Right atrium auricular region (tissue), 2 donors: ENCODE measurements at places on chromosomes 2 and 18. TPM values are rescaled to one million over a fixed set of nuclear protein-coding genes. Genes with fewer than 3 reads are reported as not detected.

DNA sequence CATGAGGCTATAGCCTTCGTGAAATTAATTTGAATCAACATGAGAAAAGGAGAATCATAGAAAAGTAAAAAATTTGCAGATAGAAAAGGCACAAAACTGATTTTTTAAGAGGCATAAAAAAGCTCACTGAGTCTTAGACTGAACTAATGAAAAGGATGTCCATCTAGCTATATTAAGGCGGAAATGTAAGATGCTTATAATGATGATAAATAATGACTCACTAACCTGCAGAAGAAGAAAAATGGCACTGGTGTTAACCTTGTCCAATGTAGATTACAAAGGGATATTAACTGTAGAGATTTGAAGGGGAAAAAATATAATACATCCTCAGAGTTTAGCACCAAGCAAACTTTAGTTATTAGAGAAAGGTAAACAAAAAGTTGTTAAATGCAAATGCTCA lies 1098.0 kb upstream of the DDX18 start:
- H3K36me3 ChIP-seq: no peaks in the 10 kb centered on the region
- H3K4me3 ChIP-seq: no peak overlapping the region
- H3K27ac ChIP-seq: no peak overlapping the region

GRCh38 chr2:8327371-8328100 lies 354.3 kb upstream of the ID2 start:
- H3K4me1 ChIP-seq: no peaks in the 10 kb centered on the region
- H3K27ac ChIP-seq: no peak overlapping the region

DNA sequence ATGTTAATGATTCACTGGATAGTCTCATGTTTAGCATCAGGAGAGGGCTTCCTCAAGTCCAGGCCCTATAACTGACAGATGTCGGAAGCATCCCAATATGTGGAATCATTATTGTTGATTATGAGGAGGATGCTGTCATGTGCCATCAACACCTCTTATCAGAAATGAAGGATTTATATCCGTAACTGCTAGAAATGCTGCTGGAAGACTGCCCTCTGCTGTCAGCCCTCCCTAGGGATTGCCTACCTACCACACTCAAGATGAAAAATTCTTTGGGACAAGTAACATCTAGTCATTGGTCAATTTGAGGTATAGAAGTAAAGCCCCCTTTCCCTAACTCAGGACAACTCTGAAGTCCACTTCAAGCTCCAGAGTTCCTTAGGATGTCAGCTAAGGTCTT lies 1166.5 kb upstream of the NXPH2 start:
- DNase-seq: no peak
- no peak overlapping the region for H3K4me3 ChIP-seq
- no peaks in the 10 kb centered on the region for H3K27me3 ChIP-seq
- no peak overlapping the region for H3K27ac ChIP-seq
- no peaks in the 10 kb centered on the region for H3K36me3 ChIP-seq

- H3K27me3 ChIP-seq: no peaks in the 10 kb centered on the region
- no peaks in the 10 kb centered on the region for H3K4me1 ChIP-seq
- H3K36me3 ChIP-seq: no peaks in the 10 kb centered on the region
- DNase-seq: no peak
- H3K4me3 ChIP-seq: no peak overlapping the region
Measured at GRCh38 chr18:47331026-47331425, 79.6 kb upstream of the SKOR2 start.

DNA sequence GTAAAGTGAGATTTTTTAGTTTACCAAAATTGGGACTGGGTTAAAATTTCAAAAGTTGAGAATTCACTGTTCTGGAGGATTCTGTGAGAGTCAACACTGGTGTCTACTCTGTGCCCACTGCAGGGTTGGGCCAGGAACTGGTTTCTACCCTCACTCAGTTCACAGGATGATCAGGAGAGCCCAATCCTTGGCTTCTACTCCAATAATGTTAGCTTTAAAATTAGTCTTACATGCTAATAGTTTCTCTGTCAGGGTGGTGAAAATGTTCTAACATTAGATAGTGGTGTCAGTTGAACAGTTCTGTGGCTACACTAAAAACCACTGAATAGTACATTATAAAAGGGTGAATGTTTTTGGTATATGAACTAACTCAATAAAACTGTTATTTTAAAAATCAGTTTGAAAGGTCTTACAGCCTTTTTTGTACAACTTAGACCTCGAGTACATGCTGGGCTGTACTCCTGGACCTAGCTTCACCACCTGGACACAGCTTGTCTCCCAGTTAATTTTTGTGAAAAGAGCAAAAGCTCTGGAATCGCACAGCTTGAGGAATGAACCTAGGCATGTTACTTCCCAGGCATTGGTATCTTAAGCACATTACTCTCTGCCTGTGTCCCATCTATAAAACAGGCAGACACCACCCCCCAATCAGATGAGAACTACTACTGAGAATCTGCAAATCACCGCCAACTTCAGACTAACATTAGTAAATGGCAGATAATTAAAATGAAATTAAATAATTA lies 44.4 kb downstream of the ACVR1 start:
- no peaks in the 10 kb centered on the region for H3K4me1 ChIP-seq
- H3K4me3 ChIP-seq: no peak overlapping the region
- DNase-seq: no peak
- H3K27me3 ChIP-seq: no peaks in the 10 kb centered on the region
- H3K27ac ChIP-seq: peak overlapping the region; percentile 82
- H3K36me3 ChIP-seq: no peaks in the 10 kb centered on the region

DNA sequence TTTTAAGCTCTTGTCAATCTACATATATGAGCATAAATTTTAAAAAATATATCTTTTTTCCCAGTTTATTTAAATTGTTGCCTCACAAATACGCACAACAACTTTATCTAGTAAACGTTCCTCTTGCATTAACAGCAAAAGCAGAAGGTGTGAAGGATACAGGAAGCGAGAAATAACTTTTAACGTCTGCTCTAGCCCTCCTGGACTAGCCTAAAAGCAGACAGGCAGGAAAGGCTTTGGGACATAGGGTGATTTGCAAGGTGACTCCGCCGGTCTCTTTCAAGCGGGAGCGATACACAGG lies 434 bp upstream of the DUSP19 start:
- no peaks in the 10 kb centered on the region for H3K27me3 ChIP-seq
- H3K27ac ChIP-seq: peak overlapping the region; percentile 90

Gene MOCOS
- 0.11 TPM for total RNA-seq

Gene CHN1
- 4.1 TPM for total RNA-seq

Gene NAPG
- total RNA-seq: 39.0 TPM

Gene PSD4
- 4.5 TPM for total RNA-seq
